ENCODE measurements at places on chromosomes 1 and 21.

- DNase-seq: no peak
Measured at GRCh38 chr1:219352961-219353651, 179.4 kb downstream of the LYPLAL1 start.

DNA sequence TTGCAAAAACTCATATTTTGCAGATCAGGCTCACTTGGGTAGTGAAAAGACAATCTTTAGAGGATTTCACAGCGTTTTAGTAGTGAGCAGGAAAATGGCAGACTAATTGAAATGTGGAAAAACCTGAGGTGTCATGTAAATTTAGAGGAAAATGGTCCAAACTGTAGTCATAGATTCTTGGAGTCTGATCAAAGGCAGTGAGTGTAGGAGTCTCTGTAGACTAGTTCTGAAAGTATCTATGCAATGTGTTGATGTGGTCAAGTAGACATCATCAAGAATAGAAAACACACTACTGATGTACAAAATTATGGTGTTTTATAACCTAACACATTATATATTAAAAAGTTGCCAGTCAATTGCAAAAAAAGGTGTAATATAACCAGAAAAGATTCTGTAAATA, 143.2 kb upstream of the C1orf105 start:
- no peak for DNase-seq

- no peak for DNase-seq
Measured at GRCh38 chr1:242132121-242132817, 133.4 kb upstream of the MAP1LC3C start.

DNA sequence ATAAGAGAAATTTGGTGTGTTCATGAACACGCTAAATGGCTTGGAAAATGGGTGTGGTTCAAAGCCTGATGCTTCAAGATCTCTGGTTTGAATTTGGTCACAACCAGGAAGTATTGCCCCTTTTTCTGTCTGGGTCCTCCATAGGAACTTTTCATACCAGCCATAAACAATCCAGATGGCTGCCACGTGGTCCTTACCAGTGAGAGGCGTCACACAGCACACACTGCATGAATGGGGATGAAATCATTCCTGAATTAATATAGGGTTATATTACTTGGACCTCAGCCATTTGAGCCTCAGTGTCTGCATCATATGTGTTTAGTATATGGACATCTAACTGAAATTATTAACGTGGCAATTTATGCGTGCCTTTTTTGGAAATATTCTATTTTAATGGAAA, 64.0 kb downstream of the PRRX1 start:
- no peak for DNase-seq

GRCh38 chr1:207911856-207912760, 1.2 kb upstream of the CD34 start:
- DNase-seq: no peak

GRCh38 chr1:199955235-199955634, 72.3 kb upstream of the NR5A2 start:
- DNase-seq: no peak

GRCh38 chr1:227540170-227541098, 22.9 kb upstream of the ZNF678 start:
- DNase-seq: no peak

DNA sequence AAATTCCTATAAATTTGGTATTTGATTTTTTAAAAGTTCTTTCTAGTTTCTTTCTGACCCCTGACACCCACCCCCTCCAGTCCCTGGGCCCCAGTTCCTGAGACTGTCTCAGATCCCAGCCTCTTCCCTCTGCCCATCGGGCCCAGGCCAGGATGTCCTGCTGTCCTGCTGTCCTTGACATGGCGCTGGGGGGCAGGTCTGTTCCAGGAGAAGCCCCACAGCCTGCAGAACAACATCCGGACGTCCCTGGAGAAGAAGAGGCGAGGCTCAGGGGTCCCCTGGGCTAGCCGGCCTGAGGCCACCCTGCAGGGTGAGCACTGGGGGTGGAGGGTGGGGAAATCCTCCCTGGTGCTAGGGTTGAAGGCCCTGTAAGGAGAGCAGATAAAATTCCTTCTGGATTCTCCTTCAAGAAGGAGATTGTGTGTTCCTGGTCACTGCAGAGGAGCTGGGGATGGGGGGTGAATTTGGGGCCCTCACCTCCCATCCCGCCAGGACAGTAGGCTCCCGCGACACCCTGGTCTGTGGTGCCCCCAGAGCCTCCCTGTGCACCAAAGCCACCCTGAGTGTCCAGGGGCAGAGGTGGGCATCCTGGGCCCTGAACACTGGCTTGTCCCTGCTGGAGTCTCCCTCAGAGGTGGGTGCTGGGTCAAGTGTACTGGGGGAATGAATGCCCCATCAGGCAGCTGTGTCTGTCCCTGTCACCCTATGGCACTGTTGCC, 45.0 kb downstream of the DISP3 start:
- no peak for DNase-seq

GRCh38 chr1:76715474-76715873, 151.8 kb upstream of the ST6GALNAC5 start:
- DNase-seq: no peak

DNA sequence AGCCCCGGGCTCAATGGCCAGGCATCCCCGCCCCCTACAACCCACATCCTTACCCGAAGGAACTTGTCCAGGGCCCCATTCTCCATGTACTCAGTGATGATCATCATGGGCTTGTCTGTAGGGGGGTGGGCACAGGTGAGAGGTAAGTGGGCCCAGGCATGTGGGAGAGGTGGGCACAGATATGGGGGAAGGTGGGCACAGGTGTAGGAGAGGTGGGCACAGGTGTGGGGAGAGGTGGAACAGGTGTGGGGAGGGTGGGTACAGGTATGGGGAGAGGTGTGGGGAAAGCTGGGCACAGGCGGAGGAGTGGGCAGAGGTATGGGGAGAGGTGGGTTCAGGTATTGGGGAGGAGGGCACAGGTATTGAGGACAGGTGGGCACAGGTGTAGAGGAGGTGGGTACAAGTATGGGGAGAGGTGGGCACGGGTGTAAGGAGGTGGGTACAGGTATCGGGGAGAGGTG, 23.5 kb downstream of the EPHA2 start:
- DNase-seq: no peak
